ENCODE measurements at places on chromosomes 4 and X.

DNA sequence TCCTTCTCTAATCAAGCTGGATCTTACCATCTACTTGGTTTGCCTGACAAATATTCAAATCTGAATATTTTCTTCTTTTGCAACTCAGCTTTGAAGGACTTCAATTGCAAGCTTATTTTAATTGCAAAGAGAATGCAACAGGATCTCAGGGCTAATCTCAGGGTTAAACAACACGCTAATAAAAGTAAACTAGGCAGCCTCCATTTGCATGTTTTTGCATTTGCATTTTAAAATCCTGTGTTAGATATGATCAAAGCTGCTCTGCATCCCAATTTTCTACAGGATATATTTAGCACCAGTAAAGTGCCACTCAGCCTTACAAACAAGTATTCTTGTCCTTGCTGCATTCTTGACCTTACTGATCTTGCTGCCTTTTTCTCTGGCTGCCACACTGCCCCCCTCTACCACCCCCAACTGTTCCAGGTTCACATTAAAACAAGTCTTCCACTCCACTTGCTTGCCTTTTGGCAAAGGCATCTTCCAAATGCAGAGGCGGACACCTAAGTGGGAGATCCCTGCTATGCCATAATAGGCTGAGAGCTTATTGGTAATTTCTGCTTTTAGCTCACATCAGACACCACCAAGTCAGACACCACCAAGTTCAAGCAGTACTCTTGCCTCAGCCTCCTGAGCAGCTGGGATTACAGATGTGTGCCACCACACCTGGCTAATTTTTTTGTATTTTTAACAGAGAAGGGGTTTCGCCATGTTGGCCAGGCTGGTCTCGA, 48.1 kb downstream of the GPRIN3 start:
- DNase-seq, result no peak

DNA sequence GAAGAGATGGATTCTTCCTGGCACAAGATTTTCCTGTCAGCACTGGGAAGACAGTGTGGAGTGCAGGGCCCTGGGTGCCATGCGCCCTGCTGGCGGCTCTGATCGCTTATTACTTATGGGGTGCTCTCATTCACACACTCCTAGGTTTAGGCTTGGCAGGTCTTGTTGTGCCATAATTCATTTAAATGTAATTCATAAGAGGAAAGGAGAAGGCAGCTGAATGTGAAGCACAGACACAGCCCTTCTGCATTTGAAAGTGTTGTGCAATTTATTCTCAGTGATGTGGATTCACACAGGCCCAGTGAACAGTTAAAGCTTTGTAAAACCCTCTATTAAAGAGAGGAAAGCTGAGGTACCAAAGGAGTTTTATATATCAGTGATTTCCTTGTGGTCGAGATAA, 249.7 kb downstream of the C4orf33 start:
- no peak for DNase-seq

DNA sequence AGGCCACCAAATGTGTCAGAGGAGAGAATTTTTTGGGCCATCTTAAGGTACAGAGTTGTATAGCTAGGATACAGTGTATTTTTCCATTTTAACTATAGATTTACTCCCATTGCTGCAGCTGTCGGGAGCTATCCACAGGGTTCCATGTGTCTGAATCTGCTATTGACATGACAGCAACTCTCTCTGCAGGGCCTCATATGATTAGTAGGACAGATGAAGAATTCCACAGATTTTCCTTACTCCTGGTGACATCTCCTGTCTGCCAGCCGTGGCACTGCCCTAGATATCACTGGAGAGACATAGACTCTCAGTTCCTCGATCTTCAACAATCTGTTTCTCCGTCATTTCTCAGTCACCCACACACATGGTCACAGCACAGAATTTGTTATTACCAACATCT, 86.5 kb downstream of the SPCS3 start:
- DNase-seq, result no peak

DNA sequence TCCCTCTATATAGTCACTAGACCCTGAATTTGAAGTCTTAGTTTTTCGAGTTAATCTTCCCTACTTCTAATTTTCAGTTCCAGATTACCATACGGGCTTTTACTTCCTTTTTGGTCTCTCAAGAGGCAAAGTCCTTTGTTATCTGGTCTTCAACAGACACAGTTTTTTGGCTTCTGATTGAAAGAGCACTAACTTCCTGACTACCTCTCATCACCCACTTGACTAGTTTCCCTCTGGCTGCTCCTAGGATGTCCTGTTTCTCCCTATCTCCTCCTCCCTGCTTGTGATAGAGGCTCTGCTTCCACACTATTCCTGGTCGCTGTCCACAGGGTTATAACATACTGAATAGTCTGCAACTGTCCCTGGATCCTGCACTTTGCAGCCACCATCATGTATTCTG, 16.7 kb upstream of the WDR44 start:
- DNase-seq, result no peak

- peak; percentile 68 for DNase-seq
These were observed 113.8 kb upstream of the WDR17 start for GRCh38 chr4:175951794-175952193.

GRCh38 chr4:145438298-145438697, 43.4 kb upstream of the SMAD1 start:
- DNase-seq, result no peak

GRCh38 chr4:1096841-1097240, 16.5 kb downstream of the RNF212 start:
- DNase-seq, result no peak

GRCh38 chr4:104418286-104418685, 76.4 kb downstream of the CXXC4 start:
- DNase-seq, result no peak

GRCh38 chr4:66376921-66377320, 706.6 kb upstream of the EPHA5 start:
- no peak for DNase-seq

- no peak for DNase-seq
These were observed 14.1 kb downstream of the NSG1 start for GRCh38 chr4:4401036-4401435.

GRCh38 chr4:82247629-82248028, 126.2 kb downstream of the HNRNPD start:
- DNase-seq, result no peak

- DNase-seq, result no peak
These were observed 47.3 kb downstream of the JAKMIP1 start for GRCh38 chr4:6152869-6153705.

- DNase-seq, result peak; percentile 71
These were observed 1.2 kb upstream of the SLC7A11 start for GRCh38 chr4:138243369-138243768.

- no peak for DNase-seq
These were observed 13.0 kb upstream of the TMEM156 start for GRCh38 chr4:39044956-39045826.

DNA sequence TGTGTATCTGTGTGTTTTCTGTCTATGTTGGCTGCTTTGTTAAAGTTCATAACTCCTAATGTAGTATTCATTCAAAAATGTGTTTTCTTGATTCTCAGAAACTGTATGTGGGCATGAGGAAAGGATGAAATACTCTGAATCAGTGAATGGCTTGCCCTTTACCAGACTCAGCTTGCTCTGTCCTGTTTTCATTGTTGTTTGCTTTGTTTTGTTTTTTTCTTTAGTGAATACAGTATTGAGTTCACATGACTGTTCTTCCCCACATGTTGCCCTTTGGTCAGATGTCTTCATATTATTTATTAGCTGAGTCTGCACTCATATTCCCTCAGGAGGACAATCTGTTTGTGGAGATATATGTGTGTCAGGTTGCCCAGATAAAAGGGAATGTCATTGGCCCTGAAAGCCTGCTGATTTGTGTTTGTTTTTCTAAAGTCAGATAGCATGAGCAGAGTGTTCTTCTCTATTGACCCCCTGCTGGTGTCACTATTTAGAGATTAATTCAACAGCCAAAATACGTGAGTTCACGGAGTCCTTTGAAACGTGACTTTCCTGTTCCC, 1184.4 kb downstream of the RPA4 start:
- DNase-seq, result no peak

- DNase-seq, result no peak
These were observed 1248.8 kb downstream of the ADGRL3 start for GRCh38 chr4:62448911-62449310.

- DNase-seq, result no peak
These were observed 15.7 kb downstream of the FHL1 start for GRCh38 chrX:136162827-136163570.

DNA sequence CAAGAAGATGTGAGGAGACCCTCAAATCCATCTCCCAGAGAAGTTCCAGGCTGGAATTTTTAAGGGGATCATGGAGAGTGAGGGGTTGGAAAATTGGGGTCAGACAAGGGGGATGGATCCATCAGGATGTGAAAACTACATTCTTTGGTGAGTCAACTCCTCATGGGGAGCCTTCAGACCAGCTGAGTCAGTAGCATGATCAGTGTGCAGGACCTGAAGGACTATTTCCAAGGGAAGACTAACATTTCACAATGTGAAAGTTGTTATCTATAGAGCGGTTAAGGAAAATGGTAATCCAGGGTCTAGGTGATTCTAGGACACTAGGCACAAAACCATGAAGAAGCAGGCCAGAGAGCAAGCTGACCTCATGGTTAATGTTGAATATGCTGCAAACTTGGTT, 38.6 kb upstream of the CEP135 start:
- DNase-seq, result peak; percentile 26

All from astrocyte (in vitro differentiated cells and primary cell).